ENCODE measurements at places on chromosomes 12 and 14.

DNA sequence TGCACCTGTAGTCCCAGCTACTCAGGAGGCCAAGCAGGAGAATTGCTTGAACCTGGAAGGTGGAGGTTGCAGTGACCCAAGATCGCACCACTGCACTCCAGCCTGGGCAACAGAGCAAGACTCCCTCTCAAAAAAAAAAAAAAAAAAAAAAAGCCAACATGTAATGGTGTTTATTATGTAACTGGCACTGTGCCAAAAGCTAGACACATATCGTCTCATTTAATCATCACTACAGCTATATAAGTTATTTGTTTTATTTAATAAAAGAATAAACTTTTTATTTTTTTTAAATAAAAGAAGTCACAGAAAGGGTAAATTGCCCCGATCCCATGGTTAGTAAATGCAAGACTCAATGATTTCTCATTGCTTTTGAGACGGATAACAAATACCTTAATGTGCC lies 76.9 kb downstream of the PTCSC3 start:
- no peak for DNase-seq

- no peak for DNase-seq
Measured at GRCh38 chr12:55696796-55697462, 10.8 kb downstream of the ITGA7 start.

- DNase-seq = no peak
Measured at GRCh38 chr14:100448376-100448775, 125.2 kb downstream of the SLC25A47 start.

- DNase-seq = no peak
Measured at GRCh38 chr14:29990993-29991392, 63.3 kb upstream of the PRKD1 start.

All from glomerular endothelial cell (primary cell).